Fibroblast of upper back skin (primary cell): ENCODE measurements at places on chromosomes 2 and 18.

DNA sequence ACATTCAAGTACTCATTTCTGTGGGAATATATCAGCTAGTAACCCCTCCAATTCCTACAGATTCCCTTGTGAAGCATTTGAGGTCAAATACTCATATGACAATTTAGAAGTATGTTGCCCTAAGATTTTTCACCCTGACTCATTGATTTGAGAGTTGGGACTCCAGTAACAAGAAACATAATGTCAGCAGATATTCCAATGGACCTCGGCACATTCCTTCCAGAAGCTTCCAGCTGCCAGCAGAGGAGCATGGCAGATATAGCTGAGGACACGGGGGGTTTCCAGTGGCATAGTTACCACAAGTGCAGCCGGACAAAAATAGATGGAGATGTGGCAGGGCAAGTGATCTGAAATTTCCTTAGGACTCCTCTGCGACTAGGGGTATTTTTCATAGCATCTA, 101.9 kb upstream of the ARHGAP28 start:
- DNase-seq, result peak; percentile 83

- DNase-seq, result no peak
Measured at GRCh38 chr2:168662651-168663208, 139.7 kb upstream of the NOSTRIN start.

GRCh38 chr2:173424886-173425285, 70.2 kb downstream of the CDCA7 start:
- DNase-seq, result peak; percentile 94

- DNase-seq, result no peak
Measured at GRCh38 chr2:202040079-202040844, 6.6 kb downstream of the FZD7 start.

DNA sequence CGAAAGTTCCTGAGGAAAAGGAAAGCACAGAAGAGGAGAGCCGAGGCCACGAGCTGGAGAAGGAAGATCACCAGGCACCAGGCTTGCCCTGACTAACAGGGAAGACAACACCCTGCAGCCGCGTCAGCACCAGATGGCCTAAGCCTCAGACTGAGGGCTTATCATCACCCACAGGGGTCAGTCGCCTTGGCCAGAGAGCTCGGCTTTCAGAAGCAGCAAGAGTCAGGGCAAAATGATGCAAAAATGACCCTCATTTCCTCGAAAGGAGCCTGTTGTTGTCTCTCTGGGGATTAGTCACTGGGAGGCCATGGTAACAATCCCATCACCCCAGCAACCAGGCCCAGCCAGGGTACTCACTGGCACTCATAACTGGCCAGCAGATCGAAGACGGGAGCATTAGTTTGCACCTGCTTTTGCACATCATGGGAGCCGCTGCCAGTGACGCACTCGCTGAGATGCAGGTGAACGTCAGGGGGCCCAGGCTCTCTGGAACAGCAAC, 42.7 kb upstream of the ZFP36L2 start:
- peak; percentile 79 for DNase-seq

- peak; percentile 97 for DNase-seq
Measured at GRCh38 chr2:37641582-37642171, 29.8 kb downstream of the CDC42EP3 start.

DNA sequence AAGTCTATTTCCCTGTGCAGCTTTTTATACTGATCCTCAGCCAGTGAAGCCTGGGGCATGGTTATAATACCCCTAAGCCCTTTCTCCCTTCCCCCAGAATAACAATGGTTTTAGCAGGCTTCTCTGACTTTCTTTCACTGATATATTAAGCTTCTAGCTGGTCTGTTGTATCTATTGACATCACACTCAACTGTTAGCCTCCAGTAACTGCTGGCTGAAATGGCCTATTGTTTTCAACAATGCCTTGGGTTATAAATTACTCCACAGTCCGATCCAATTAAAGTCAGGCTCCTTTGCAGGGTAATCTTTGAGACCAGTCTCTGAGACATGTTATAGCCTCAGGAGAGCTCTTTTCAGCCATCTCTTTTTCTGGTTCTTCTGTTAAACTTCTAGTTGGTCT, 2.9 kb upstream of the SLC9A4 start:
- no peak for DNase-seq

DNA sequence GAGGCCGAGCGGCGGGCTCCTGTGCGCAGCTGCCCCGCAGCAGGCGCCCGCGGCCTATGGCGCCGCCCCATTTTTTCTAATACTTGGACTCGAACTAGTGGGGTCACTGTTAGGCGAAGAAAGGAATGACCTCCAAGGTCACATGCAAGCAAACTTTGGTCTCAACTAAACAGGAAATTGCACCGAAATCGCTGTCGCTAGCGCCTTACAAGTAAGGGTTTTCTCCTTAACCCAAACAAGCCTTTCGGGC, 339 bp downstream of the ACAA2 start:
- DNase-seq, result no peak

GRCh38 chr2:37585982-37586621, 85.3 kb downstream of the CDC42EP3 start:
- peak; percentile 96 for DNase-seq

DNA sequence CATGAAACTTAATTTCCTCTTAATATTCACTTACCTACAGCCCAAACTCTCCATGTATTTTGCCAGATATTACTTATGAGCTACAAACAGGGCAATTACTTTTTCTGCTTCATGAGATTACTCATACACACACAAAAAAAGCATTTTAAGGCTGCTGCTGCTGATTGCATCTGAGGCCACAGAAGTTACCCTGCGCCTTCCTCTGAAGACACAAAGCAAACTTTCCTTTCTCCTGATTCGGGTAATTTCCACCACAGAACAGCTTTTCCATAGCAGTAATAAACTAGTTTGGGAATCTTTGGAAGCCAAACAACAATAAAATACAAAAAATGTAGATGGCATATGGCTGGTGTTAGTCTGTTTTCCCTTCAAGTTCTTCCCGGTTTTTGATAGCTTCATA, 6.2 kb downstream of the TTC32 start:
- DNase-seq, result no peak

DNA sequence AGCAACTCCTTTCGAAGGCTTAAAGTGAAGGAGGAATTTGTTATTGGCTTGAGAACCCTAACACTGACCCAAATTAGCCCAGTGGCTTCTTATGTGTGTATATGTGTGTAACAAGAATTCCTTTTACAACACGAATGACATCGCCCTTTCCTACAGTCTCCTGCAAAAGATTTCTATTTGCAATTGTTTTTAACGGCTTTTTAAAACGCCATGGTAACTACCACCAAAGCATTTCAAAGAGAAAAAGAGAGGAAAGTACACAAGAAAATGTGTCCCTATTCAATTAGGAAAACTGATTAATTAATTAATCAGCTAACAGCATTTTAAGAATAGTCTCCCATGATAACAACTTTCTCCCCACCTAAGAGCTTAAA, 58.1 kb downstream of the PAX3 start:
- DNase-seq, result no peak

DNA sequence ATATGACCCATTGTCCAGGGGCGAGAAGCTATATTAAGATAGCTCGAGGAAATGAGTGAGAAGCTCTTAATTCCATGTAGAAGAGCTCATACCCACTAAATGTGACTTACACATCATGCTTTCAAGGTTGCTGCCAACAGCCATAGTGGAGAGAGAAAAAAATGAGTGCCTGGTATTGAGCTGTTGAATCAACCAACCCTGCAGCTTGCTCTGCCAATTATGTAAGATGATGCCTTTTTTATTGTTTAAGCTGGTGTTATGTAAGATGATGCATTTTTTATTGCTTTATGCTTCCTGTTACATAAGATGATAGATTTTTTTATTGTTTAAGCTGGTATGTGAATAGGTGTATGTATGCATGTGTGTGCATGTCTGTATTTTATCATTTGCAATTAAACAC, 228.2 kb downstream of the CCDC178 start:
- DNase-seq, result no peak

- DNase-seq, result no peak
Measured at GRCh38 chr2:235271936-235272335, 221.9 kb upstream of the AGAP1 start.

DNA sequence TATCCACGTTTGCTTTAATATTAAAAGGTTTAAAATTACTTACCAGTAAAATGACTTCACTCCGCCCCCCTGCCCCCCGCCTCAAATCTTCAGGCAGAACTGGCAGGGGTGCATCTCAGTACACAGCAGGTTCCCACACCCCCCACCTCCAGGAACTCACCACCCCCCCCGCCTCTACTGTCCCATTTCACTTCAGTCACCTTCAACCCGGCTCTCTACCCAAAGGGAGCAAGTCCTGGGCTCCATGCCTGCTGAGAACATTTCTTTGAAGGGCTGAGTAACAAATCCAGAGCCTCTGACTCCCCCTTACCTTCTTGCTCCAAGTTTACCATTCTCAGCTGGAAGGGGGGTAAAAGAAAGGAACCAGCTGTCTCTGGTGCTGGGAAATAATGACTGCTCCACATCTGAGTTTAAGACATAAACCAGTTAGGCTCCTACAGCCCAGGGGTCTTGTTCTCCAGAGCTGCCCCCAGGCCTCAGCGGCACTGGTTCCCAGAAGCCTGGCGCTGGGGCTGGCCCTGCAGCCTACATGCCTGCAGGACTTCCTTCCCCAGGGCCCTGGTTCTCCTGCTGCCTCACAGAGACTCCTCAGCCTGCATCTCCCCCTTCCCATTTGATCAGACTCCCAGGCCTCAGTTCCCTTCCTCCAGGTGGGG, 42.8 kb downstream of the DNMT3A start:
- DNase-seq, result no peak

DNA sequence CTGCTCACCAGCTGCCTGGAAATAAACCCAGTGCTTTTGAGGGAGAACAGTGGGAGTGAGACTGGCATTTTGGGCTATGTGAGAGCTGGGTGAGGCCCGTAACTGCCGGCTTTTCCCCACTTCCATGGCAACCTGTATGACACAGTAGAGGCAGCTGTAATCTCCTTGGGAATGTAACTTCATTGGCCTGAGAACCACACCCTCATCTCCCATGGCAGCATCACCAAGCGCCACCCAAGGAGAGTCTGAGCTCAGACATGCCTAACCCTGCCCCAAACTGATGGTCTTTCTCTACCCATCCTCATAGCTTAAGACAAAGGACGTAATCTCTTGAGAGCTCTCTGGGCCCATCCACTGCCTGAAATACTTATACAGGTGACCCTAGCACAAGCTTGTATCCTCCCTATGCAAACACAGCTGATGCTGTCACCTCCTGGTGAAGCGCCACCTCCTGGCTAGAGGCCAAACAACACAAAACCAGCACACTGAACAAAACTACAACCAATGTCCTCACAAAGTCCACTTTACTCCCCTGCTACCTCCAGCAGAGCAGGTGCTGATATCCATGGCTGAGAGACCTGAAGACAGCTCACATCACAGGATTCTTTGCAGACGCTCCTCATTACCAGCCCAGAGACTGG, 763.4 kb upstream of the NRXN1 start:
- DNase-seq, result no peak
